KG1 (cell line): ENCODE measurements at places on chromosomes 7 and 10.

DNA sequence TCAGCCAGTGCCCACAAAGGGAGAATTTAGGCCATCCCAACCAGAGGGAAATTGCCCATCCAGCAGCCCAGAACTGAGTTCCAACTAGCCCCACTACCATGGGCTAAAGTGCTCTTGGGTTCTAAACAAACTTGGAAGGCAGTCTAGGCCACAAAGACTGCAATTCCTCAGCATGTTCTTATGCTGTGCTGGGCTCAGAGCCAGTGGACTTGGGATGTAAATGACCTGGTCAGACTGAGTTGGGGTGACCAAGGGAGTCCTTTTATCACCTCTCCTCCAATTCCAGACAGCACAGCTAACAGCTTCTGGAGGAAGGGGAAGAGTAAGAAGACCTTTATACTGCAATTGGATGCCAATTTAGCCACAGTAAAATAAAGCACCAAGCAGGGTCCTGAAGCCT is 607.2 kb upstream of the KCND2 start:
- no peak for DNase-seq

- DNase-seq: no peak
These were observed 105.6 kb downstream of the NSUN6 start for GRCh38 chr10:18545621-18546305.

DNA sequence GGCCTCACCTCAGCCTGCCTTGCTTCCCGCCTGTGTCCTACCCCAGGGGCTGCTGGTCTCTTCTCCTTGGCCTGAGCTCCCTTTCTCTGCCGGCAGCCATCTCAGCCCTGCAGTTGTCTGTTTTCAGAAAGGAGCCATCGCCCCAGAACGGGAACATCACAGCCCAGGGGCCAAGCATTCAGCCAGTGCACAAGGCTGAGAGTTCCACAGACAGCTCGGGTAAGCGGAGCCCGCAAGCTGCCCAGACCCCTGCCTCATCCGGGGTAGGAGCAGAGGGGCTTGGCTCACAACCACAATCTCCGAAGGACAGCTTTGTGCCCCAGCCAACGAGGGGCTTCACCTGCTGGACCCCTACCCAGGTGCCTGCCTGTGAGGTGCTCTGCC is 5.3 kb upstream of the DEPP1 start:
- no peak for DNase-seq

GRCh38 chr10:79206300-79207095 is 137.7 kb downstream of the ZMIZ1 start:
- no peak for DNase-seq

- DNase-seq: no peak
These were observed 192.3 kb upstream of the STK17A start for GRCh38 chr7:43390576-43390975.

GRCh38 chr7:47846138-47846836 is 102.0 kb downstream of the PKD1L1 start:
- no peak for DNase-seq

DNA sequence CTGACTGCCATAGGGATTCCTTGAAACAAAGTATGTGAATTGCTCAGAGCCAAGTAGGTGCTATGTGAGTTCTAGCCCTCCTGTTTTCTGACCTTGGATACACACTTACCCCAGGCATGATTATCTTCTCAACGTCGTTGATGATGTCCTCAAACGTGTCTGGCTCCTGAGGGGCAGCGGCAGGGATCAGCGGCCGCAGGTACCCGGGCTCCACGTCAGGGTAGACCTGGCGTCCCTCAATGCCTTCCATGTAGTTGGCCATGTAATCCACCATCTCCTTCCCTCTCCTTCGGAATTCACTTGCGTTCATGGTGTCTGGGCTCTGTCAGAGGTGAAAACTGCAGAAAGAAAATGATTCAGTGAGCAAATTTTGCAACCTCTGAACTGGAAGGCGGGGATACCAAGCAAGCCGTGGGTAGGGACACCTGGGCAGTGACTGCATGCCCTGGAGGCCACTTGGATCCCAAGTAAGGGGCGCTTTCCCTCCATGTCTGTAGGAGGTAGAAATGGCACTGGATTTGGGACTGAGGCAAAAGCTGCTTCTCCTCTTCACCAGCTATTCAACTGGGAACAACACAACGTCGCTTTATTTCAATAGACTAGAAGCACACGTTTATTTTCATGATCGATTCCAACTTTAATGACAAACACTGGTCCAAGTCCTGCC is 21.3 kb downstream of the DDC start:
- DNase-seq: no peak

GRCh38 chr7:108449521-108449920 is 6.7 kb downstream of the NRCAM start:
- DNase-seq: no peak

- peak; percentile 41 for DNase-seq
These were observed 19.5 kb upstream of the GNA12 start for GRCh38 chr7:2863461-2864066.

DNA sequence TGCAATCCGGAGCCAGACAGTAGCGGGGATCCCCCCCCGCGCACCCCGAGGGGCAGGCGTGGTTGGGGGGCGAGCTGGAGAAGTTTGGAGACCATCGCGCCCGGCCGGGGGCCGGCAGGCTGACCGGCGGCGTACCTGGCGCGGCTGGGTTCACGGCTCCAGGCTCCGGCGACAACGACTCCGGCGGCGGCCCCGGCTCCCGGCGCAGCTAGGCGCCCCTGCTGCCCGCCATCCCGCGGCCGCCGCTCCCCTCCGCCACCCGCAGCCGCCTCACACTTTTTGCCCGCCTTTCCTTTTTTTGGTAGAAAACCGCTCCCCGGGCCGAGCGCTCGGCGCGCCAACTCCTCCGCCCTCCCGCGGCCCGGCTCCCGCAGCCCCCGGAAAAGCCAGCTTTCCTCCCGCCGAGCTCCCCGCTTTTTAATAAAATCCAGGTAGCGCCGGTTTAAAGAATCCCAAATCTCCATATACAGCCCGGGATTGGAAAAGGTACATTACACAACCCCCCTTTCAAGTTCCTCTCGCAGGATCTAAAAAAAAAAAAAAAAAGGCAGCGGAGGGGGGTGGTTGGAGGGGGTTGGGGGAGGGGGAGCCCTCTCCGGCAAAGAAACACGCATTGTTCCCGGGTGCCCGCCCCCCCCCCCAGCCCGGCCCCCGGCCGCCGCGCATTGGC is at the start of gene TNRC18:
TNRC18 (minus strand) TSS at position 529 of the 670 bp plus-strand sequence. CDS start 2,588 bp downstream, outside the sequence.
- DNase-seq: no peak

- DNase-seq: no peak
These were observed 184.5 kb downstream of the PHTF2 start for GRCh38 chr7:77982926-77983550.

DNA sequence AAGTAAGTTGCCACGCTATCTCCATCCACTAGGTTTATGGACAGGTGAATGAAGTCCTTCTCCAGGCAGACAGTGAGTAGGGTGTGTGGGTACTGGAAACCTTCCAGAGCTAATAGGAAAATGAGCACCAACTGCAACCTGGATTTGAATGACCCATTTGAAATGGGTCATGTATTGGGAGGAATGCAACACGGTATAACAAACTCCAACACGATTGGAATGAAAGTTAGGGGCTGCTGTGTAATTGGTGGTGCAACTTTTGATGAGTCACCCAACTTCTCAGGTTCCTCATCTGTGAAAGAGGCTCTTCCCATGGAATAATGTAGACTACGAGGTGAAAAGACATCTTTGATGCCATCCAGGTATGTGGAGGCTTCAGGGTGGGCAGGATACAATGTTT is 241.4 kb upstream of the PODXL start:
- no peak for DNase-seq
